ENCODE measurements at places on chromosomes 11 and 22.

GRCh38 chr11:134270250-134270714 lies 5.9 kb upstream of the GLB1L3 start:
- DNase-seq = peak; percentile 57

GRCh38 chr11:42651621-42652020 lies 660.2 kb upstream of the API5 start:
- DNase-seq = no peak

GRCh38 chr11:59766542-59767224 lies 11.5 kb downstream of the STX3 start:
- DNase-seq = no peak

GRCh38 chr22:29621761-29622526 lies 18.5 kb downstream of the NF2 start:
- no peak for DNase-seq

- peak; percentile 57 for DNase-seq
Observed at GRCh38 chr11:66418168-66418985, 2.5 kb upstream of the NPAS4 start.

GRCh38 chr11:62666259-62666926 lies 1.3 kb downstream of the CSKMT start:
- DNase-seq = no peak

DNA sequence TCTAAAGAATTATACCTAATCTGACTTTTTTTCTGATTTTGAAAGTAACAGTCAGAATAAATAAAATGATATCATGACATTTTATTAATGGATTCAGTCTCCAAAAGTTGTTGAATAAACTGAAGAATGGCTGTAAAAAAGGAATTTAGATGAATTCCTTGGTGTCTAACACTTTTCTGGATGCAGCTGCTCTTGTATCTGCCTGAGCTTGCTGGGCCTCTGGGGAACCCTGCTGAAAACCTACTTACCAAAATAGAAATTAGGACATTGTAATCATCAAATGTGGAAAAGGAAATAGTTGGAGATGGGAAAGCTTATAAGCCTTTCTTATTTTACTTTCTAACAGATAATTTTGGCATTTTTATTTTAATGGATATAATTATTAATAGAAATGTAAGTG lies 315.7 kb upstream of the ANO5 start:
- no peak for DNase-seq

DNA sequence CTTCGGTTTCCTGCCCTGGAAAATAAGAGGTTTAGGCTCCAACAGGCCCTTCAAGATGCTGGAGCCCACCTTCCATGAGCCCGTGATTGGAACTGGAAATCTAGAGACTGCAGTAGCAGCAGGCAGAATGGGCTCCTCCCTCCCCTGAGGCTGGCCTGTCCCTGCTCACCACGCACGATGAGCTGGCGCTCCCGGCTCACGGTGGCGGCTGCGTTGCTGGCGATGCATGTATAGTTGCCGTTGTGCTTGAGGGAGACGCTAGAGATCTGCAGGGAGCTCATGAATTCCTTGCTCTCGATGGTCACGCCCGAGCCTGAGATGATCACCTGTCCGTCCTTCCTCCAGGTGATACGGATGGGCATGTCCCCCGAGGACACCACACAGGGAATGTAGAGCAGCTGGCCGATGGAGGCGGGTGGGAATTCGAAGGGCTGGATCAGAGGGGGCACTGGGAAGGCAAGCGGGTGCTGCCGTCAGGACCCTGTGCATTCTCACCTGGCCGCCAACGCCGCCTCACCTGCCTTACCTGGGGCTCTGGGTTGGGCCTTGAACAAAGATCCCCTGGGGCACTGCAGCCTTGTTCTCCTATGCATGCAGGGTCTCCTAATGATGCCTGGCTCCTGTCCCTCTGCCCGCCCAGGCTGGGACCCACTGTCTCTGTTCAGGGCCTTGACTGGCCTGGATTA lies 177.8 kb downstream of the CEP164 start:
- no peak for DNase-seq

GRCh38 chr11:114130115-114130576 lies 70.6 kb downstream of the ZBTB16 start:
- DNase-seq = no peak

DNA sequence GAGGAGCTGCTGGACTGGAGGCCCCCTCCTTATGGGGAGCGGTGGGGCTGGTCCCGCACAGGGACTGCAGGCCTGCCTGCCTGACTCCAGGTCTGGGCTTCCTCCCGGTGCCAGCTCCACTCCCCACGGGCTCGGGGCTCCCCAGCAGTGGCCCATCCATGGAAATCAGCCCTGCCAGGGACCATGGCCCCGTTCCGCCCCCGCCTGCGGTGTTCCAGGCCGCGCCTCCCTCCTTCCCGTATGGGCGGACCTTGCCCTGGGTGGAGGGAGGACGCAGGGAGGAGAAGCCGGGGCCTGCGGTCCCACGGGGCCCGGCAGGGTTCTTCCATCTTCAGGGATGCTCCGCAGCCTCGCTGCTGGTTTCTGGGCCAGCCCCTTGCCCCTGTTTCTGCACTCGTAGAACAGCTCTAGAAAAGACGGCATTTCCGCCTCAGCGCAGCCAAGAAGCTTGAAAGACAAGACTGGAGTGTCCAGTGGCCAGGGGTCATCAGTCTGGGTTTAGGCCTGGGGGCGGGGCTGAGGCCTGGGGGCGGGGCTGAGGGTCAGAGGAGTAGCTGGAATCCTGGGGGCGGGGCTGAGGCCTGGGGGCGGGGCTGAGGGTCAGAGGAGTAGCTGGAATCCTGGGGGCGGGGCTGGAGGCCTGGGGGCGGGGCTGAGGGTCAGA lies 1330.6 kb downstream of the BRD1 start:
- DNase-seq = no peak

DNA sequence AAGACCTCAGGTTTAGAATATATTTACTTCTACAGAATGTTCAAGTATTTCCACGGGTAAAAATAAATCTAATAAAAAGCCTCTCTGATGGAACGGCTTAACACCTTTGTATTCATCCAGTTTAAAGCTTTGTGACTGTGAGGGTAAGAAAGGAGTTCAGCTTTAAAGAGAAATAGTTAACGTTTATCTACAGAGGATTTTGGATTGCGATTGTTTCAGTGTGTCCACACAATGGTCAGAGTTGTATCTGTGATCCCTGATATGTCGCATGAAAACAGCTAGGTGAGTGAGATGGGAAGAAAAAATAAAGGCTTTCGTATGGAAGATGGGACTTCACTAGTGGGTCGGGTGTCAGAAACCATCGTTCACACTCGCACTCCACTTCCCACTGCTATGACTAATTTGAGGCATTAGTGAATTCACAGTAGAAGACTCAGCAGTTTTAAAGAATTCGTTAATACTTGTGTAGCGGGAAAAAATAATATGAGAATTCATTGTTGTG lies 1.6 kb downstream of the APLP2 start:
- DNase-seq = no peak

- DNase-seq = no peak
Observed at GRCh38 chr22:44031158-44031952, 7.3 kb downstream of the PARVB start.

GRCh38 chr22:19463491-19464469 lies 15.2 kb downstream of the UFD1 start:
- no peak for DNase-seq

All from iPS DF 19.7 (cell line).